Colonic mucosa (tissue), 4 donors: ENCODE measurements at places on chromosomes 6 and 20.

GRCh38 chr20:44646641-44647274, 4.7 kb downstream of the ADA start:
- DNase-seq, result no peak

DNA sequence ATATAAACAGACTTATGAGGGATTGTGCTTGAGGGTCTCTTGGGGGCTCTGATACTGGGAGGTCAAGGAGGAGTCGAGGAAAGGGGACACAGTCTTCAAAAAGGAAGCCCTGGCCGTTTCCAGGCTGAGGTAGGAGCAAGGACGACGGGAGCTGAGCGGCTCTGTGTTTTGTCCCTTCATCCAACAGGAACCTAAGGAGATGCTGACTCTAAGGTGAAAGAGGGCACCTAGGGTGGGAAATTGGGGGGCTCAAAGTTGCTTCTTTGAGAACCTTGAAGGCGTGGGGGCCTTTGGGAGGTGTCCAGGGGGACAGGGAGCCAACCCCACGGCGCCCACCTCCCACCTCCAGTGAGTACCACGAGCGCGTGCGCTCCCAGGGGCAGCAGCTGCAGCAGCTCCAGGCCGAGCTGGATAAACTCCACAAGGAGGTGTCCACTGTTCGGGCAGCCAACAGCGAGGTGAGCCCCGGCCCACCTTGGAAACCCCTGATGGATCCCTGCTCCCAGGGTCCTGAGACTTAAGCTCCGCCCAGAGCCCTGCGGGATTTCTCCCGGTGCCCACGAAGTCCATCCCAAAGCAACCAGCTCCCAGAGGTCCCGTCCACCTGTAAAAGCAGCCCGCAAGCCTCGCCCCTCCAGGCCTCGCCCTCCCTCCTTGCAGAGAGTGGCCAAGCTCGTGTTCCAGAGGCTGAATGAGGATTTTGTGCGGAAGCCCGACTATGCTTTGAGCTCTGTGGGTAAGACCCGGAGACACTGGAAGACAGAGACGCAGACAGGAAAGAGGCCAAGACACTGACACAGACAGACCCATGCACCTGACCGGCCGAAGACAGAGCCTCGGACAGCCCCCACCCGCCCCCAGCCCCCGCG, 2.9 kb downstream of the SPAG4 start:
- peak; percentile 44 for DNase-seq

- no peak for DNase-seq
Observed at GRCh38 chr6:137332637-137333280, 113.6 kb upstream of the IFNGR1 start.

DNA sequence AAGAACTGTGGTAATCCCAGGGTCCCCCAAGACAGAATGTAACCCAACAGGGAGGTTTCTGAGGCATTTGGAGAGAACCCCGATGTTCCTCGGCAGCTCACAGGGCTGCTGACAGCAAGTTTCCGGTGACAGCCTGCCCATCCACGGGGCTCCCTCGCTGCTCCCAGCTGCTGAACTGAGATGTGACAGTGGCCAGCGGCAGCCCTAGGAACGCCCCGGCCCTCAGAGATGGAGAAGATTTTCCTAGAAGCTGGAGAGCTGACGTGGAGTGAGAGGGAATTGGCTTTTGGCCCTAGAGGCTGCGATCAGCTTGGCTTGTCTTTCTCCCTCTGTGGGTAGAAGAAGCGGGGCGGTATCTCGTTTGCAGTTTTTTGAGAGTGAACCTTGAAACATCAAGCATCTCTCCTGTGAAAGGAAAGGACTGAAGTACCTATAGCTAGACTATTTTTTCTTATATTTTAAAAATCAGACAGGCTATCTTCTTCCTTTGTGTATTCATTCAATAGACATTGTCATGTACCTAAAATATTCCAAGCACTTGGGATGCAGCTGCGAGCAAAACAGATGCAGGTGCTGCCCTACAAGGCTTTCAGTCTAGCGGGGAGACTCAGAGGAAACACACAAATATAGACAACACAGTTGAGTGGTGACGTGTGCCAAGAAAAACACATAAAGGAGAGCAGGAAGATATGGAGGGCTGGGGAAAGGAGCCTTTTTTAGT, 28.4 kb upstream of the NFATC2 start:
- DNase-seq, result no peak

GRCh38 chr6:163538331-163538730, 123.8 kb downstream of the QKI start:
- DNase-seq, result no peak

- DNase-seq, result no peak
Observed at GRCh38 chr6:132400555-132400882, 756 bp downstream of the MOXD1 start.

DNA sequence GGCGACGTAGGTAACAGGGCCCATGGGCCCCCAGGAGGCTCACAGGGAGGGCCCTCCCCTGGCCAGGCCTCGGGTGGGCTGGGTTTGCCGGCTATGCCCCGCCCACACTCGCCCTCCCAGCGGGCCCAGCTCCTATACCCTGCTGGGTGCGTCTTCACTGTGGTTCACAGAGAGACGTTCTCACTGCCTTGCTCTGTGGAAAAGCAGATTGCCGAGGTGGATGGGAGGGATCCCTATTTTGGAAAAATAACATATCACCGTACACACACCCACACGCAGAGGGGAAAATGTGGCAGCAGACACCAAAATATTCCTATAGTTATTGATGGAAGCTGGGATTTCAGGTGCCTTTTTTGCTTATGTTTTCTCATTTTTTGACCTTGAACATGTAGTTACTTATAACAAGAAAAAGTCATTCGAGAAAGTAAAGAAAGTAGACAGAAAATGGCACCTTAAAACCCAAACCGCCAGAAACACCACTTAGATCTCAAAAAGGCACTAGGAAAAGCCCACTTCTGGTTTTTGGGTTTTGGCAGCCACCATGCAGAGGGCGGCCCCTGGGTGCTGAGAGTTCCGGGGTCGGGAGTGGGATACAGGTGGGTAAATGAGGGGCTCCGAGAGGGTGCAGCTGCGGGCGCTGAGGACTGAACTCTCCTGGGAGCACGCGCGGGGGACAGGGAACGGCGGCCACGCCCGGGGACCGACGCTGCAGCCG, 49.4 kb downstream of the TMEM242 start:
- peak; percentile 66 for DNase-seq

- DNase-seq, result no peak
Observed at GRCh38 chr6:107458672-107459282, 587 bp downstream of the PDSS2 start.

DNA sequence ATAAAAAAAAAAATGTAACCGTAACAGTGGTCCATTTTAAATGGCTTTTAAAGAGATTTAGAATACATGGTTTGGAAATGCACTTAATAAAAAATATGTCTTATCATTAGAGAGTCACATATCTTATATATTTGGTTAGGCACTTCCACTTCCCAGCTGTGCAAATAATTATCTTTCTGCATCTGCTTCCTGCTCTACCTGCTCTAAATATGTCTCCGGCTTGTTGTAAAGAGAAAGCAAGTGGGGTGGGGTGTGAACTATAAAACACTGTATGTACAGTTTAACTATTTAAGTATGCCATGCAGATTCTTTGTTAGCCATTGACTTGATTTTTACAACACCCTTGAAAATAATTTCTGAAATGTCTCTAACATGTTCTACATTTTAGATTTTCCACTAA, 106.3 kb downstream of the NKAIN2 start:
- DNase-seq, result no peak

DNA sequence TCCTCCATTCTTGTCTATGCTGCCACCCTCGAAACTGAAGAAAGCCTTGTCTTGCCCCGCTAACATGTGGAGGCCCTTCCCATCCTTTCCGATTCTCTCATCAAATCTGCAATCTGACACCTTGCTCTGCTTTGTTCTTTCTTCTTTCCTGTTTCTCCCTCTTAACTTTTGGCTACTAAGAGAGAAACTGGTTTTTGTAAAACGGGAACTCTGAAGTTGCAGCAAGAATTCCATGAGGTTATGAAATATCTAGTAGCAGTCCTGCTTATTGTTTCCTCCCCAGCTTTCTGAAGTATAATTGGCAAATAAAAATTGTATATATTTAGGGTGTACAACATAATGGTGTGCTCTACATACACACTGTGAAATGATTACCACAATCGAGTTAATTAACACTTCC, 80.2 kb downstream of the MAP7 start:
- no peak for DNase-seq
